ENCODE measurements at places on chromosomes 3 and 15.

GRCh38 chr3:138184994-138185393 is 2.1 kb upstream of the ARMC8 start:
- no peak overlapping the region for H3K27ac ChIP-seq
- no peak for DNase-seq
- no peak overlapping the region for H3K4me3 ChIP-seq

DNA sequence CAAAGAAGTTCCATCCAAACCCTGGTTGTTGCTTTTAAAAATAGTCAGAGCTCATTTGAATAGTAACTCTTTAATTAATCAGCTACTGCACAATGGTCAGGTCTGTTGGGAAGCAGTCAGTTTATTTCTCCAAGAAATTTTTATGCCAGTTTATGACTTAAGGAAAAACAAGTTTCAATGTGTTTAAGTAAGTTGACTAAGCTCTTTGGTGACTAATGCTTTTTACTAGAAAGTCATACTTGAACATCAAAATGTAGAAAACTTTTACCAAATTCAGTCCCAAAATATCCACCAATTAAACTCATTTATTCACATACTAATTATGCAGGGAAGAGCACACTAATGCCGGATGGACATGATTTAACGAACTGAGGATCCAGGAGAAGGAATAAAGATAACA is 22.1 kb downstream of the PRICKLE2 start:
- peaks cover 9% of the 10 kb centered on the region for H3K4me1 ChIP-seq
- H3K27ac ChIP-seq: no peak overlapping the region
- H3K36me3 ChIP-seq: no peaks in the 10 kb centered on the region

DNA sequence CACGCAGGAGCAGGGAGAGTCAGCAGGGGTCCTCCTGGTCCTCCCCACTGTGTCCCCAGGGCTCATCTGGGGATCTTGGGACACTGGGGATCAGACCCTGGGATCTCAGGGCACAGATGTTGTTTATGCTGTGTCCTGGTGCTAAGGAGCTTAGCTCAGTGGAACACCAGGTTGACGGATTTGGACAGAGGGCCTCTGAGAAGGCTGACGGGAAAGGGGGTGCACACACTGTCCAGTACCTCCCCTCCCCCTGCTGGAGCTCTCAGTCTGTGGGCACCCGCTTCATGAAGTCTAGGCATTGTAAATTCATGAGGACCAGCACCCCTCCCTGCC is 21.9 kb upstream of the SEMA3F start:
- no peak overlapping the region for H3K4me3 ChIP-seq
- H3K4me1 ChIP-seq: no peaks in the 10 kb centered on the region
- no peak for DNase-seq
- no peaks in the 10 kb centered on the region for H3K27me3 ChIP-seq

- H3K4me1 ChIP-seq: no peaks in the 10 kb centered on the region
- no peaks in the 10 kb centered on the region for H3K27me3 ChIP-seq
- H3K4me3 ChIP-seq: no peak overlapping the region
- H3K27ac ChIP-seq: no peak overlapping the region
- H3K36me3 ChIP-seq: no peaks in the 10 kb centered on the region
These were observed 86.1 kb upstream of the SERPINI2 start for GRCh38 chr3:167559924-167560323.

GRCh38 chr3:187777331-187777941 is 32.2 kb upstream of the BCL6 start:
- no peak overlapping the region for H3K4me3 ChIP-seq
- H3K36me3 ChIP-seq: no peaks in the 10 kb centered on the region
- H3K27ac ChIP-seq: no peak overlapping the region
- no peaks in the 10 kb centered on the region for H3K4me1 ChIP-seq
- no peak for DNase-seq
- H3K27me3 ChIP-seq: no peaks in the 10 kb centered on the region

- no peaks in the 10 kb centered on the region for H3K36me3 ChIP-seq
- H3K4me3 ChIP-seq: no peak overlapping the region
- no peak for DNase-seq
- no peaks in the 10 kb centered on the region for H3K4me1 ChIP-seq
- no peak overlapping the region for H3K27ac ChIP-seq
These were observed 48.1 kb downstream of the PHLDB2 start for GRCh38 chr3:111907151-111907550.

- DNase-seq: peak; percentile 49
- no peaks in the 10 kb centered on the region for H3K27me3 ChIP-seq
- H3K36me3 ChIP-seq: no peaks in the 10 kb centered on the region
- no peaks in the 10 kb centered on the region for H3K4me1 ChIP-seq
- peak overlapping the region; percentile 71 for H3K4me3 ChIP-seq
- peak overlapping the region; percentile 98 for H3K27ac ChIP-seq
These were observed 757 bp upstream of the DIPK2A start for GRCh38 chr3:143970773-143971358.

GRCh38 chr15:67178569-67179210 is 75.8 kb downstream of the AAGAB start:
- DNase-seq: no peak
- no peak overlapping the region for H3K4me3 ChIP-seq
- H3K36me3 ChIP-seq: no peaks in the 10 kb centered on the region
- H3K27ac ChIP-seq: peak overlapping the region; percentile 61
- H3K27me3 ChIP-seq: no peaks in the 10 kb centered on the region
- no peaks in the 10 kb centered on the region for H3K4me1 ChIP-seq

- H3K4me3 ChIP-seq: no peak overlapping the region
- no peaks in the 10 kb centered on the region for H3K27me3 ChIP-seq
- H3K4me1 ChIP-seq: no peaks in the 10 kb centered on the region
- no peak overlapping the region for H3K27ac ChIP-seq
- no peak for DNase-seq
These were observed 72.3 kb upstream of the CTNNB1 start for GRCh38 chr3:41126961-41127360.

GRCh38 chr3:177440456-177441104 is 243.3 kb upstream of the TBL1XR1 start:
- H3K4me1 ChIP-seq: no peaks in the 10 kb centered on the region
- H3K4me3 ChIP-seq: no peak overlapping the region
- no peak for DNase-seq
- peak overlapping the region; percentile 43 for H3K27ac ChIP-seq

- no peaks in the 10 kb centered on the region for H3K27me3 ChIP-seq
- H3K4me3 ChIP-seq: no peak overlapping the region
- no peak for DNase-seq
- H3K4me1 ChIP-seq: no peaks in the 10 kb centered on the region
These were observed 31.0 kb downstream of the SLCO2A1 start for GRCh38 chr3:133998691-133999241.

DNA sequence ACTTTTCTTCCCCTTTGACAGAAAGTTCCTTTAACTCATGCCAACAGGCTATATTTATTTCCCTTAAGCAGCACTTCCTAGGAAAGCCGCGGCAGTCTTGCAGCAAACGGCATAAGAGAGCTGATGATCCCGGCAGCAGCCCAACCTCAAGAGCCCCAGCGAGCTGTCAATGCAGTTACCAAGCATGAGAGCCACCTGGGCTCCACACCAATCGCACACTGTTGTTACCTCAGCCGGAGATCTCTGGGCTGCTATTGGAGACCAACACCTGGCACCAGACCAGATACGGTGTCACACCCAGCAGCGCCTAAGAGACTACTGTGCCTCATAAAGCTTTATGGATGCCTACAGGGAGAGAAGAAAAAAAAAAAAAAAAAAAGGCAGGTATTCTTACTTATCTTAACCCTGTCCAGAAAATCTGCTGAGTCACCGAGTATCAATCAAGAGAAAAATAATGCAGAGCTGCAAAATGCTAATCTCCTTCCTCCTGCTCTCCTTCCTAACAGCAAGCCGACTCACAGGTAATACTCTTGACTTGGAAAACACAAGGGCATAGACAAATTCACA is 11.7 kb downstream of the ABCC5 start:
- H3K36me3 ChIP-seq: no peaks in the 10 kb centered on the region
- H3K4me1 ChIP-seq: no peaks in the 10 kb centered on the region
- no peaks in the 10 kb centered on the region for H3K27me3 ChIP-seq
- DNase-seq: peak; percentile 19
- H3K27ac ChIP-seq: no peak overlapping the region

- no peaks in the 10 kb centered on the region for H3K27me3 ChIP-seq
- DNase-seq: no peak
- peak overlapping the region; percentile 8 for H3K27ac ChIP-seq
- no peaks in the 10 kb centered on the region for H3K4me1 ChIP-seq
- H3K4me3 ChIP-seq: no peak overlapping the region
- no peaks in the 10 kb centered on the region for H3K36me3 ChIP-seq
These were observed 44.6 kb downstream of the CMTM6 start for GRCh38 chr3:32457971-32458471.

DNA sequence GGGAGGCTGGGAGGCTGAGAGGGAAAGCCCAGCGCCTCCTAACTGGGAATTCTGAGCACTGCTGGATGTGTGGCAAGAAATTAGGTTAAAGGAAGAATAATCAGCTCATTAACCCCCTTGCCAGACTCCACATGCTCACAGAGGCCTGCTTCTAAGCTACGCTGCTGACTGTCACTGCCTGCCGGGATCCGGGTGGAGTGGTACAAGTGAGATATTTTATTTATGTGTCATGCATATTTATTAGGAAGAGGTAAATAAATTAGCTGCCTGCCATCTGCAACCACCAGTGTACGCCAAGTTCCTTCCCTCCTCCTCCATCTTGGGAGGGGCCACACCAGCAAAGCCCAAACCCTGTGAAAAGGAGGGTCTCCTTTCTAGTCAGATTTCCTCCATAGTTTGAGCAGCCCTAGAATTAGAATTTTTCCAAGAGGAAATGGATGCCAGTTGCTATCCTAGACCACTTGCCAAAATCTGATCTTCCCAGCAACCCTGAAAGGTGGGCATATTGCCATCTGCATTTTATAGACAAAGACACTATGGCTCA is 43.5 kb upstream of the GRIP2 start:
- H3K4me3 ChIP-seq: no peak overlapping the region
- H3K4me1 ChIP-seq: no peaks in the 10 kb centered on the region
- no peaks in the 10 kb centered on the region for H3K36me3 ChIP-seq
- H3K27ac ChIP-seq: no peak overlapping the region
- no peaks in the 10 kb centered on the region for H3K27me3 ChIP-seq

DNA sequence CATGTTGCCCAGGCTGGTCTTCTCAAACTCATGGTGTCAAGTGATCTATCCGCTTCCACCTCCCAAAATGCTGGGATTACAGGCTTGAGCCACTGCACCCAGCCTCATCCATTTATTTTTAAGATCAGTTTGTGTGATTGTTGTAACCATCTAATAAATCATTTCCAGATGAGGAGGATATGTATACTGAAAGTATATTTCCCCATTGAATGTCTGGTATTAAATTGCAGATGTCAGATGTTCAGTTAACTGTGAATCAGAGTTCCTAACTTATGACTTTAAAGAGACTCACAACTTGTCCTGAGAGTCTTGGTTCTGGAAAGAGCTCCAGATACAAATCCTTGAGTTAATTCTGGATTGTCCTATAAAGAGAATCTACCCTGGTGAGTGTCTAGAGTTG is 62.4 kb downstream of the TRIM71 start:
- DNase-seq: no peak
- no peaks in the 10 kb centered on the region for H3K36me3 ChIP-seq
- no peak overlapping the region for H3K27ac ChIP-seq
- H3K4me1 ChIP-seq: no peaks in the 10 kb centered on the region
- H3K27me3 ChIP-seq: no peaks in the 10 kb centered on the region

DNA sequence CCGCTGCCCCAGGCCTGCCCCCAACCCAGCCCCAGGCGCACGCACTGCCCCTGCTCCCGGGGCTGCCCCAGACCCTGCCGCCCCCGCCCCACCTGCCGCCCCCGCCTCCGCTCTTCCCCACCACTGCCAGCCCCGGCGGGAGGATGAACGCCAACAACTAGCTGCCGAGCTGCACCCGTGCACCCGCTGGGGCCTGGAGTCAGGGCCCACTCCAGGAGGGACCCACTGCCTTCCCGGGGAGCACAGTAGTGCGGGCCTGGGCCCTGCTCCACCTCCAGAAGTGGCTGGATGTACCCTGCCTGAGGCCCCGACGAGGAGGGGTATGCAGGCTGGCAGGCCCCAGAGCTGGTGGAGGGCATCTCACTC is 10.9 kb downstream of the ZBTB47 start:
- H3K36me3 ChIP-seq: no peaks in the 10 kb centered on the region
- no peak overlapping the region for H3K27ac ChIP-seq
- no peaks in the 10 kb centered on the region for H3K27me3 ChIP-seq
- H3K4me1 ChIP-seq: no peaks in the 10 kb centered on the region

Data from uterus (tissue), 4 donors.